ENCODE measurements at places on chromosomes 2 and 18. TPM values are rescaled to one million over a fixed set of nuclear protein-coding genes. Genes with fewer than 3 reads are reported as not detected.
A peak's percentile ranks its signal among the peaks of the same experiment; 100 is the strongest.

The LYPD6B gene
- total RNA-seq = 10.0 TPM

The LYG1 gene
- total RNA-seq = 0.78 TPM

The GATA6 gene
- 12.3 TPM for total RNA-seq

The NAT8 gene
- total RNA-seq = not detected

The ANTXR1 gene
- total RNA-seq = 36.1 TPM

GRCh38 chr2:137952586-137953129, 11.6 kb upstream of the HNMT start:
- no peaks in the 10 kb centered on the region for H3K27me3 ChIP-seq
- H3K27ac ChIP-seq = no peak overlapping the region
- H3K4me1 ChIP-seq = peaks cover 7% of the 10 kb centered on the region
- no peaks in the 10 kb centered on the region for H3K36me3 ChIP-seq

GRCh38 chr2:72743481-72743880, 82.4 kb downstream of the EXOC6B start:
- no peaks in the 10 kb centered on the region for H3K27me3 ChIP-seq
- DNase-seq = no peak
- no peak overlapping the region for H3K27ac ChIP-seq

- H3K4me1 ChIP-seq = peaks cover 6% of the 10 kb centered on the region
- no peaks in the 10 kb centered on the region for H3K36me3 ChIP-seq
- no peak overlapping the region for H3K4me3 ChIP-seq
Observed at GRCh38 chr2:197078535-197078934, 152.0 kb upstream of the PGAP1 start.

DNA sequence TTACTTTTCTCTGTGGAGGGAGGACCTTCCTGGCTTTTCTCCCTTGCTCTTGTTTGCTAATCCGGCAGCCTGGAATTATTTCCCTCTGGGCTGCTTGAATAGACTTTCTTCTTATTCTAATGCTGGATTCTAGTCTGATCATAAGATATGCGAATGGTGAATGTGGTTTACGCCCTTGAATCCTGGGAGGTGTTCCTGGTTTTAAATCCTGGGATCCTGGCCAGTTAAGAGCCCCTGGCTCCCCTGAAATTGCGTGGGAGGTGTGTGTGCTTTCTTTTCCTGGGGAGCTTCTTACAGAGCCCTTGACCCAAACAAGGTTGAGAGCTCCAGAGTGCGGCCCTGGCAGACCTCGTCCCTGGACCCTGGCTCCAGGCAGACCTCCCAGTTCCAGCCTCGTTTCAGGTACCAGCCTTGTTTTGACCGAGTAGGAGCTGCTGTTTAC, 2.8 kb downstream of the SH3BP4 start:
- no peak for DNase-seq
- peak overlapping the region; percentile 53 for H3K27ac ChIP-seq
- peaks cover 66% of the 10 kb centered on the region for H3K4me1 ChIP-seq

DNA sequence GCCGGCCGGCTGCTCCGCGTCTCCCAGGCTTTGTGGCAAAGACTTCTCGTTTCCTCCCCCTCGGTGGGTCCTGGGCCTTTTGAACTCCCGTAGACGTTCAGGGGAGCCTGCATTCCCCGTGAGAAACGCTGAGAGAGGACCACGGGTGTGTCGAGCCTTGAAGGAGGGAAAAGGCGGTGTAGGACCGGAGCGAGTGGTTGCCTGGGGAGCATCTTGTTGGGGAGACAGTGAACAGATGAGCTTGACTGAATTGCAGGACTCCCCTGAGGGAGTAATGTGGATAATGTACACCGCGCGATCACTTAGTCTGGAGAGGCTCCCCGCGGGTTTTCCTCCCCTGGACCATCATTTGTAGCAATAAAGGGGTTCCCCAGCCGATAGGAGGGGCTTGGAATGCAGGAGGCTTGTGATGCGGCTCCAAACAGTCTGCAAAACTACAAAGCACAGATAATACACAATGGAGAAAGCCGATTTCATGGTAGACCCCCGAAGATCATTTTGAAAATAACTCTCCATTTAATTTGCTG, 769 bp downstream of the ALMS1 start:
- peak overlapping the region; percentile 62 for H3K27ac ChIP-seq
- H3K4me3 ChIP-seq = peak overlapping the region; percentile 99
- DNase-seq = no peak
- no peaks in the 10 kb centered on the region for H3K36me3 ChIP-seq

- H3K4me3 ChIP-seq = no peak overlapping the region
- DNase-seq = no peak
- H3K4me1 ChIP-seq = peaks cover 29% of the 10 kb centered on the region
- H3K27me3 ChIP-seq = no peaks in the 10 kb centered on the region
- no peak overlapping the region for H3K27ac ChIP-seq
Observed at GRCh38 chr2:120794716-120795115, 59.0 kb downstream of the GLI2 start.

DNA sequence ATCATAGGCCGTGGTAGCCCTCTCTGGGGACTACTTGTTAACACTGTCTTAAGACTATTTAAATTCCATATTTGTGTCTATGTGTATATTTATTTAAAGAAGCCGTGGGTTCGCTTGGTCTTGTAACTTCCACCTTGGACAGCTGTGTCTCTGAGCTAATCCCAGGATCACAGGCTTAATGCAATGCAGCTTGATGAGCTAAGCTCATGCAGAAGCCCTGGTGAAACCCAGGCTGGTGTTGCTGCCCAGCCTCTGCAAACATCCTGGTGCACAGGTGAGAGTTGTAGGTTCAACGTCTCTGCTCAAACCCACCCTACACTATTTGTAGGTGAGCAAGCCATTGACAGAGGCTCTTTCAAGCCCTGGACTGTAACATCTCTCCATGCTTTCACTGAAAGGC, 211.8 kb downstream of the FAM210A start:
- no peaks in the 10 kb centered on the region for H3K36me3 ChIP-seq
- no peak overlapping the region for H3K27ac ChIP-seq
- no peak overlapping the region for H3K4me3 ChIP-seq
- no peak for DNase-seq
- no peaks in the 10 kb centered on the region for H3K4me1 ChIP-seq
- H3K27me3 ChIP-seq = peaks cover 88% of the 10 kb centered on the region

GRCh38 chr2:63189026-63189425, 138.4 kb downstream of the OTX1 start:
- H3K4me3 ChIP-seq = peak overlapping the region; percentile 10
- no peaks in the 10 kb centered on the region for H3K36me3 ChIP-seq
- peak; percentile 47 for DNase-seq

- no peaks in the 10 kb centered on the region for H3K27me3 ChIP-seq
- no peaks in the 10 kb centered on the region for H3K36me3 ChIP-seq
- H3K27ac ChIP-seq = no peak overlapping the region
- no peak overlapping the region for H3K4me3 ChIP-seq
- DNase-seq = no peak
- no peaks in the 10 kb centered on the region for H3K4me1 ChIP-seq
Observed at GRCh38 chr2:173346035-173346434, 8.6 kb upstream of the CDCA7 start.

GRCh38 chr2:231693956-231694355, 14.4 kb upstream of the PTMA start:
- no peaks in the 10 kb centered on the region for H3K4me1 ChIP-seq
- H3K27ac ChIP-seq = no peak overlapping the region
- DNase-seq = no peak
- no peaks in the 10 kb centered on the region for H3K36me3 ChIP-seq
- H3K27me3 ChIP-seq = no peaks in the 10 kb centered on the region
- no peak overlapping the region for H3K4me3 ChIP-seq

DNA sequence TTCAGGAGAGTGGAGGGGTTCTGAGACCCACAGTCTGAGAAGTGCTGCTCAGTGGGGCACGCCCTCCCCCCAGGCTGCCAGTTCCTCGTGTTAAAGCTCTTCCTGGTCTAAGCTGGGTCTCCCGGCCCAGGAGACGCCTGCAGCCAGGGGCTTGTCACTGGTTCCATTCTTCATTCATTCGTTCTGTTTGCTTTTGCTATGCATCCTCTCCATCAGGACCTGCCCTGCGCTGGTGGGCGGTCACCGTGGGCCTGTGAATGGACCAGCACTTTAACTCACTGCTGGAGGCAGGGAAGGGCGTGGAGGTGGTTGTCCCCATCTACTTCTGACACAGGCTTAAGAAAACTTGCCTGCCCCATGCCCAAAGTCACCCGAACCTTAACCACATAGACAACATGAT, 272.8 kb upstream of the HDAC4 start:
- H3K27ac ChIP-seq = no peak overlapping the region
- no peak for DNase-seq
- H3K4me3 ChIP-seq = no peak overlapping the region
- H3K27me3 ChIP-seq = peaks cover 100% of the 10 kb centered on the region
- no peaks in the 10 kb centered on the region for H3K4me1 ChIP-seq
- H3K36me3 ChIP-seq = no peaks in the 10 kb centered on the region

DNA sequence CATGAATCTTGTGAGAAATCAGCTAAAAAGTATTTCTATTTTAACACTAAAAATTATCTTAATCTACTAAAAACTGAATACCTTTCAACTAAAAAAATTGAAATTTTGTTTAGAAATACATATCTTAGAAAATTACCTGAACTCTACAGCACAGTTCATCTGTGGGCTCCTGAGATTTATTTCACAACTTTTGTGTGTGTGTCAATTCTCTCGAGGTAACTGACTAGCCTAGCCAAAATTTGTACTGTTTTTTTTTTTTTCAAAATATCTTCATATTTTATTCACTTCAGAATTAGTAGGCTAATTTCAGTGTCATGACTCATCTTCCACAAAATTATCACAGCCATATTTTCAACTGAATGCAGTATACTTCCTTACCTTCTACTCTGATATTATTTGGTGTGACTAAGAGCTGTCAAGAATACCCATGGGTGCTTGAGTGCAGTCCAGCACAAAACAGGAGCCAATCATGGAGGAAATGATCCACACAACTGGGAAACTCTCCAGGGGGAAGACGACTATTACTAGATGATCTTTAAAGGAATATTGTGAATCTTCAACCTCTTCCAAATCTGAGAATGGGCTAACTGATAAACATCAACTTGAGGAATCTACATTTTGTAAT, 174.6 kb downstream of the ZNF385B start:
- H3K27ac ChIP-seq = no peak overlapping the region
- DNase-seq = no peak
- no peaks in the 10 kb centered on the region for H3K4me1 ChIP-seq

DNA sequence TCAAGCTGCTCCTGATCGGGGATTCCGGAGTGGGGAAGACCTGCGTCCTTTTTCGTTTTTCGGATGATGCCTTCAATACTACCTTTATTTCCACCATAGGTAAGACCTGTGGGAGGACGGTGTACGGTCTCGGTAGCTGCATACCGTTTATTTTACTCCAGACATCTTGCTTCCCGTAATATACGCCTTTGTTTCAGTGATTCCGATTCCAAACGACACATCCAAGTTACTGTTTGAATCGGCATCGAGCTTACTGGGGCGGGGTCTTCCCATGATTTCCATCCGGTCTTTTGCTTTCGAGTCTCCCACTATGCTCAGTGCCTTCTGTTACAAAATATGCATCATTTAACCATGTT, 731 bp downstream of the RAB10 start:
- no peak for DNase-seq
- H3K27ac ChIP-seq = peak overlapping the region; percentile 93
- H3K4me1 ChIP-seq = peaks cover 34% of the 10 kb centered on the region
- no peaks in the 10 kb centered on the region for H3K27me3 ChIP-seq

- H3K4me1 ChIP-seq = no peaks in the 10 kb centered on the region
- no peak overlapping the region for H3K4me3 ChIP-seq
- H3K36me3 ChIP-seq = no peaks in the 10 kb centered on the region
- DNase-seq = no peak
- no peaks in the 10 kb centered on the region for H3K27me3 ChIP-seq
- H3K27ac ChIP-seq = no peak overlapping the region
Observed at GRCh38 chr18:49677762-49678413, 116.0 kb downstream of the LIPG start.

- DNase-seq = no peak
- H3K36me3 ChIP-seq = no peaks in the 10 kb centered on the region
- no peaks in the 10 kb centered on the region for H3K4me1 ChIP-seq
- H3K27ac ChIP-seq = no peak overlapping the region
Observed at GRCh38 chr2:68391869-68392268, 26.8 kb downstream of the PLEK start.

DNA sequence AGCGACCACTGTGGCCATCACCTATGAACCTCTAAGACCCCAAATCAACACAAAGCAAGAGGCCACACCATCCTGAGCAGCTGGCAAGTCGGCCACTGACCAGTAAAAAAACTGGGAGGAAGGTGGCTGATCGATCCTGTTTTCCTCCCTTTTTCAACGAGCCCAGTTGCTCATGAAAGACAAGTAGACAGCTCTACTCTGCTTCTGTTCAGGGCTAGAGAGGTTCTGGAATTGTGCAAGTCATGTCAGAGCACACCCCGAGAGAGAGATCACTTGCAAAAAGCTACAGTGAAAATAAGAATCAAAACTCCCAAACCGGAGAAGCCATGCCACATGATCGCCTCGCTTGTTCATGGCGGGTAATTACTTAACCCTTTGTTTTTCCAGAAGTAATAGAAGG, 34.6 kb downstream of the ZNF516 start:
- no peak overlapping the region for H3K4me3 ChIP-seq
- H3K27ac ChIP-seq = no peak overlapping the region
- H3K4me1 ChIP-seq = no peaks in the 10 kb centered on the region
- no peak for DNase-seq

GRCh38 chr18:68459968-68460367, 254.9 kb downstream of the TMX3 start:
- H3K27me3 ChIP-seq = no peaks in the 10 kb centered on the region
- H3K4me1 ChIP-seq = no peaks in the 10 kb centered on the region

GRCh38 chr18:74529811-74530583, 4.3 kb upstream of the CNDP1 start:
- DNase-seq = no peak
- H3K36me3 ChIP-seq = no peaks in the 10 kb centered on the region
- H3K27me3 ChIP-seq = peaks cover 45% of the 10 kb centered on the region
- no peak overlapping the region for H3K27ac ChIP-seq

GRCh38 chr2:515441-516127, 161.6 kb downstream of the TMEM18 start:
- H3K27ac ChIP-seq = no peak overlapping the region
- H3K36me3 ChIP-seq = no peaks in the 10 kb centered on the region
- DNase-seq = no peak
- H3K4me1 ChIP-seq = no peaks in the 10 kb centered on the region
- H3K27me3 ChIP-seq = peaks cover 12% of the 10 kb centered on the region

- no peak overlapping the region for H3K27ac ChIP-seq
- no peak overlapping the region for H3K4me3 ChIP-seq
- no peaks in the 10 kb centered on the region for H3K27me3 ChIP-seq
- DNase-seq = no peak
Observed at GRCh38 chr2:88919087-88919738, 227.7 kb downstream of the RPIA start.

GRCh38 chr2:9757501-9758264, 85.6 kb upstream of the TAF1B start:
- H3K36me3 ChIP-seq = no peaks in the 10 kb centered on the region
- H3K4me1 ChIP-seq = peaks cover 20% of the 10 kb centered on the region
- H3K4me3 ChIP-seq = no peak overlapping the region
- H3K27ac ChIP-seq = no peak overlapping the region
- no peaks in the 10 kb centered on the region for H3K27me3 ChIP-seq

- no peaks in the 10 kb centered on the region for H3K4me1 ChIP-seq
- DNase-seq = peak; percentile 89
- no peaks in the 10 kb centered on the region for H3K36me3 ChIP-seq
- no peak overlapping the region for H3K4me3 ChIP-seq
Observed at GRCh38 chr2:219298759-219299371, 10.3 kb downstream of the PTPRN start.

GRCh38 chr18:49898421-49898820, 85.1 kb upstream of the ACAA2 start:
- no peak overlapping the region for H3K27ac ChIP-seq
- no peak overlapping the region for H3K4me3 ChIP-seq
- no peaks in the 10 kb centered on the region for H3K27me3 ChIP-seq
- DNase-seq = no peak

GRCh38 chr2:555164-555922, 121.9 kb downstream of the TMEM18 start:
- H3K27ac ChIP-seq = no peak overlapping the region
- H3K36me3 ChIP-seq = no peaks in the 10 kb centered on the region
- no peak overlapping the region for H3K4me3 ChIP-seq
- H3K4me1 ChIP-seq = no peaks in the 10 kb centered on the region

Data from PC-9 (cell line).